ENCODE measurements at places on chromosomes 5 and 9. TPM values are rescaled to one million over a fixed set of nuclear protein-coding genes. Genes with fewer than 3 reads are reported as not detected.

Gene GZMA
- not detected for total RNA-seq

Gene OBP2B
- total RNA-seq: not detected

Gene TGFBI
- total RNA-seq: 468 TPM

Gene SPINK13
- total RNA-seq: 1.8 TPM

Gene PCDHB3
- 2.9 TPM for total RNA-seq

Gene SPATA31A3
- not detected for total RNA-seq

Gene LPCAT1
- 80.9 TPM for total RNA-seq

Gene C5orf52
- total RNA-seq: not detected

Gene PLEKHG4B
- 0.15 TPM for total RNA-seq
